ENCODE measurements at places on chromosomes 12 and 14. TPM values are rescaled to one million over a fixed set of nuclear protein-coding genes. Genes with fewer than 3 reads are reported as not detected.

CD163 gene
- 203 TPM for total RNA-seq

KLRK1 gene
- total RNA-seq, result 2.1 TPM

IL23A gene
- total RNA-seq, result not detected

- DNase-seq, result no peak
These were observed 558.2 kb downstream of the FLRT2 start for GRCh38 chr14:86088156-86088555.

GRCh38 chr12:39074063-39074462 lies 168.7 kb upstream of the CPNE8 start:
- no peak for DNase-seq

GRCh38 chr14:31962920-31963319 lies 114.2 kb upstream of the ARHGAP5 start:
- DNase-seq, result no peak
